ENCODE measurements at places on chromosomes 3 and 15. TPM values are rescaled to one million over a fixed set of nuclear protein-coding genes. Genes with fewer than 3 reads are reported as not detected.

Gene DPPA4
- 1.7 TPM for total RNA-seq

DNA sequence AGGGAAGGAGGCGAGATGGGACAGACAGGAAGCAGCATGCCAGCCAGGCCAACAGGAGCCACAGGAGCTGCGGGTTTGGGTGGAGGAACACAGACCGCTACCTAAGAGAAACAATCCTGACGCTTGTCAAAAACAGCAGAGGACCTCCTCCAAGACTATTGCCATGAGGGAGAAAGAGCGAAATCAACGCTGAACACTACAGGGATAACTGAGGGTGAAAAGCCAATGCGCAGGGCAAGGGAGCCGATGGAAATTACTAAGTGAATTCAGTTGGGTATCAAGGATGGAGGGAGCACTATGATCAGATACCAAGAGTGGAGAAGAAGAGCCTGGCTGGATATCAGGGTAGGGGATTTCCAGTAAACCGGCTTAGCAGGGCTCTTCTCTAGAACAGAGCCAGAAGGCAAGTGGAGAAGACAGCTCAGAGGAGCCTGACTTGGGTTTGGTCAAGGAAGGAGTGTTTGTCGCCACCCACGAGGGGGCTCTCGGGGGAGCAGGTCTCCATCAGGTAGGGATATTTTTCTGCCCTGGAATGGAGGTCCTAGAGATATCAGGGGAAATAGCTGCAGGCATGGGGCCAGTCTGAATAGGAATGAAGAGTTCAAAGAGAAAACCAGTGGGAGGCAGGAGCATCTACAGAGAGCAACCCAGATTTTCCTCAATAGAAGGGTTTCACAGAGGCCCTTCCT, 48.4 kb downstream of the SLC41A3 start:
- no peak for DNase-seq

DNA sequence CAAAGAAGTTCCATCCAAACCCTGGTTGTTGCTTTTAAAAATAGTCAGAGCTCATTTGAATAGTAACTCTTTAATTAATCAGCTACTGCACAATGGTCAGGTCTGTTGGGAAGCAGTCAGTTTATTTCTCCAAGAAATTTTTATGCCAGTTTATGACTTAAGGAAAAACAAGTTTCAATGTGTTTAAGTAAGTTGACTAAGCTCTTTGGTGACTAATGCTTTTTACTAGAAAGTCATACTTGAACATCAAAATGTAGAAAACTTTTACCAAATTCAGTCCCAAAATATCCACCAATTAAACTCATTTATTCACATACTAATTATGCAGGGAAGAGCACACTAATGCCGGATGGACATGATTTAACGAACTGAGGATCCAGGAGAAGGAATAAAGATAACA, 22.1 kb downstream of the PRICKLE2 start:
- DNase-seq = no peak

DNA sequence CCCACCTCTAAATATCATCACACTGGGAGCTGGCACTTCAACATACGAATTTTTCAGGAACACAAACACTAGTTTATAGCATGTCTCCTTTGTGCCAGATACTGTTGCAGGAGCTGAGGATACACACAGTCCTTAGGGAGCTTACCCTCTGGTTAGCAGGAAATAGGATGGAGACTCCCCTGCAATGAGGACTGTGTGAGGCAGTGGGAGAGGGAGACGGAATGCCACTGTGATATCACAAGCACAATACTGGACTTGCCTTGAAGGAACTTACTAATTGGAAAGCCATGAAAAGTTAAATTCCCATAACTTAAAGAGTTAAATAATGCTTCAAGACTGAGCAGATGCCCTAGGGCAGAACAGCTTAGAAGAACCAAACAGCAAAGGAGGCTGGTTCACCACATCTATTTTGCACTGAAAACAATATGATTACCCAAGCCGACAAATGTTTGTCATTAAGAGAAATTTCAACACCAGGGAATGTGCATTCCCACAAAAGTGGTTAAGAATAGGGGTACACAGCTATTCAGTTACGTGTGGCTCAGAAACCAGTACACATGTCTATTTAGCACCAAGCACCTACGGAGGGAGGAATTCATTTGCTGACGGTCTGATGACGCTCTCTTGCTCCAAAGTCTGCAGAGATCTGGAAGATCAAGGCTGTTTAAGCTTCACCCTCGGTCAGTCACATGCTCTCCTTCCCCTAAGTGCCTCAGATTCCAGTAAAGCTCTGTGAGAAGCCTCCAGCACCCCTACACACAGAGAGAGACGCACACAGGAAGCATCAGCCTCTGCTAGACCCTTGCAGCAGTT, 5.2 kb downstream of the TBC1D2B start:
- peak; percentile 62 for DNase-seq

Gene TIMP4
- total RNA-seq = 1.1 TPM

Gene CNTN3
- total RNA-seq = 6.9 TPM

- DNase-seq = no peak
These were observed 30.0 kb downstream of the CFAP100 start for GRCh38 chr3:126424751-126425150.

- DNase-seq = no peak
These were observed 29.4 kb downstream of the NBEAL2 start for GRCh38 chr3:47008851-47009224.

Gene LDHAL6B
- not detected for total RNA-seq

DNA sequence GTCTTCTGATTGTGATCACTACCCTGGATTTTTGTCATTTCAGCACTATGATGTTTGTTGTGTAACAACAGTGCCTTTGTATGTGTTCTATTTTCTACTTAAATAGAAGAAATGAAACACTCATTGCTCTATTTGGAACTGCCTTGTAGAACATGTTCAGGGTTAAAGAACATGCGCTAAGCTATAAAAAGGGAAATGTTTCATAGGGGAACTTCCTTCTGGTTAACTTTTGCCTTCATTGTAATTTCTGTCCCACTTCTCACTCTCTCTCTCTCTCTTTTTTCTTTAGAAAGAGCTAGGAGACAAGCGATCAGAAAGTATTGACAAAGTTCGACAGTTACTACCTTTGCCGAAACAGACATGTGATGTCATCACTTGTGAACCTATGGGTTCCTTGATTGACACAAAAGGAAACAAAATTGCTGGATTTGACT, at the start of gene P2RY12:
Gene P2RY12, minus strand, starts transcription at position 13 of the 434 bp plus-strand sequence. CDS start 45,908 bp downstream, outside the sequence.
- DNase-seq = no peak

Gene COL6A5
- total RNA-seq = not detected

Gene AHSG
- not detected for total RNA-seq

Gene LIPH
- 1.3 TPM for total RNA-seq

DNA sequence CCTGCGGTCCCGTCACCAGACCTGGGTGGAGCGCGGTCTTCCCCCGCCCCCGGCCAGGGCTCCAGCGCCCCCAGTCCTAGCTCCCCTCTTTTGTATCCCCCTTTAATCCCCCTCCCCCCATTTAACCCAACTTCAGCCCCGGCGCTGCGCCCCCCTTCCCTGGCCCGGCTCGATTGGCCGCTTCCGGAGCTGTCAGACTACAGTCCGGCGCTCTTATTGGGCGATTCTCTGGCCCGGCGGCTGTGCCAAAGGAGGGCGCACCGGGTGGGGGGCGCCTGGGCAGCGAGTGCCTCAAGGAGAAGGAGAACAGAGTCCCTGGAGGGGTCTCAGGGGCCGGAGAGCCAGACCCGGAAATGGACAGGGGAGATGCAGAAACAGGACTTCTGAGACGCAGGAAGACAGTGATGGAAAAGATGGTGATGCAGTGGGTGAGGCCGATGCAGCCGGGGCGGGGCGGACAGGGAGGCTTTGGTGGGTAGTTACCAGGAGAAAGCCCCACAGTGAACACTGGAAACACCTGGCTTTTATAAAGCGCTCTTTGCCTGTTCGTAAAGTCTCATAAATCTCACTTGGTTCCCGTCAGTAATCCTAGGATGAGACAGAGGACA, 1.2 kb upstream of the ADCY5 start:
- peak; percentile 64 for DNase-seq

DNA sequence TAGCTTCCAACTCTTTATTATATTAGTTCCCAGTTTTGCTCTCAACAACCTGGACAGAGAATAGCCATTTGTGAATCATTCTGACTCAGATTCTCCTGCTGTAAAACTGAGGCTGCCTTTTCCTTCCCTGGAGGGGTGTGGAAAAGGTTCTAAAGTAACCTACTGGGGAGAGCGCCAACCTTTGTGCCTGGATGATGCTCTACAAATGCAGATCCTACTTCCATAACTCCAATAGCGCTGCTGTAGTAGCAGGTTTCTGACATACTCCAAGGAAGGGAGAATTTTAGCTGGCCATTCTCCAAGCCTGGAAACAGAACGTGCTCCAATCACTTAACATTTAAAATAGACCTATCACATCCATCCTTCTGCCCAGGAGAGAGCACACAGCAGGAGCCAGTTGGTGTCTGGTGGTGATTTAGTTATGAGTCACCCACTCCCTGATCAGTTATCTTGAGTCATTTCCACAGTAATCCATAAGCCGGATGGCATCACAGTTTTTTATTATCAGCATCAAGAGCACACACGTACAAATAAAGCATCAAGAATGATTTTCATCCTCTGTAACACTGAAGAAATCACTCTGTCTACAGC, 38.3 kb downstream of the MYH15 start:
- no peak for DNase-seq

Gene KCNMB3
- total RNA-seq = 3.9 TPM

DNA sequence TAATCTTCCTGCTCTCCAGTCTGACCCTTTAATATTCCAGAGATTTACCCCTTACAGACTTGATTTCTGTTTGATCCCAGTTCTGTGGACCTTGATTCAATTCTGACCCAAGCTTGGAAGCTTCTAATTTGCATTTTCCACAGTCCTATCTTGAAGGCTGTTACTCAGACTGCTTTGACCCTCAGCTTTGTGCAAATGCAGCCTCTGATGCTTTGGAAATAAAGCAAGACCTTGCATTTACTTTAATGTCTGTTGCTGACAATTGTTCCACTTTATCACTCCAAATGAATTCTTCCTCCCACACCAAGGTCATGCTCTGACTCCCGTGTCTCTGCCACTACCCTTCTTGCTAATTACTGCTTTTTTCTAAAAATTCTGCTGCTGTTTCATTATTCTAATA, 886.0 kb downstream of the TUSC7 start:
- DNase-seq = no peak

DNA sequence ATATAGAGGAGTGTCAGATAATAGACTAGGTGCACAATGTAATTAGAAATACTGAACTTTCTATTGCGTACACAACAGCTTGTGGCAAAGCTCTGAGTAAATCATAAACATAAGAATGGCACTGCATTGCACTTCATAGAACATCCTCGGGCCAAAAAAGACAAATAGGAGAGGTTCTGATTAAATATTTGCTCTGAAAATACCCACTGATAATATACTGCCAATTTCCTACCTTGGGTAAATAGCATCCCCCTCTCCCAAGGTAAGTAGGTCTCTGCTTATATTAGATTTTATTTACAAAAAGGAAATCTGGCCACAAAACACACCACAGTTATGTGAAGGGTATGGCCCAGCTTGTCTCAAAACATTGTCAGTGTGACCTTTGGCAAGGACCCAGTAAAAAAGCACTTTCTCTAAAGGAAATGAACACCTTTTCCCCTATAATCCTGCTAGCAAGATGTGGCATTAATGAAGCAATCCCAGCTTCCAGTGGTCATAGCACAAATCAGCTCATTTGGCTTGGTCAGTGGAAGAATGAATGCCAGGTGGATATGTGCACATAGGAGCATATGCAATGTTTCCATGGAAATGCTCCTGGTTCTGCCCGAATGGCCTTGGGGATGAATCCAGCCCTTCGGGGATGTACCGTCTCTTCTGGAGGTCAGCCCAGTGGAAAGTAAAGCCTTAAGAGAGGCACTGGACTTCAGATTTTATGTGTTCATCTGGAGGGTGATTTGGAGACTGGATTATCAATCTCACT, 315.9 kb downstream of the LSAMP start:
- DNase-seq = no peak

DNA sequence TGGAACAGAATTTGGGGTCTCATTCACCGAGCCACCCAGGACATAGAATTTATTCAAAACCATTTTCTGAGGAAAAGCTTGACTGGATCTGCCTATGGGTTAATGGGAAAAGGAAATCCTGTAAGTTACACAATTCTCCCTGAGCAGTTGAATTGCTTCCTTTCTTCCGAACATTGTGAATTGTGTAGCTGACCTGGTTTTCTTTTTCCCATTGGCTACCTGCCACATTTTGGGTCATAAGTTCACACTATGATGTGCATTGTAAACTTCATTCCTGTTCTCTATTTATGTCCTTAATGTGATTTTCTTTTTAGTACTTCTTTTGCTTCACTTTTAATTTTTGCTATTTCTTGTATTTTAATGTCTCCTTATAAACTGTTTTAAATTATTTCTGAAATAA, 386.0 kb upstream of the LRRC3B start:
- peak; percentile 75 for DNase-seq

DNA sequence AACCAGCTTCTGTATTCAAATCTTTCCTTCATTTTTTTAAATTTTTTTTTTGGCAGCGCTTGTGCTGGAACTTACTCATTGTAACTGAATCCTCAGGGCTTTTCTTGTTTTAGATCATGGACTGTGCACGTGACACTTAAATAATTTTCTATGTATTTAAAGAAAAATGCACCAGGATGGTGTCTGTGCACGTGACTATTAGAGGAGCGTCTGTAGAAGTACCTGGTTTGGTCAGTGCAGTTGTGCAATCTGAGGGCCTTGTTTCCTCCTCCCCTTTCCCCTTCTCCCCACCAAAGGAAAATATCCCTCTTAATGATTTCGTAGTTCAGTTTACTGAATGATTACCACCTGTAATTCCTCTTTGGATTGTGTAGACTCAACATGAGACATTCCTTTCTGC, 31.3 kb downstream of the EDEM1 start:
- no peak for DNase-seq

GRCh38 chr3:40924559-40925141, 274.7 kb upstream of the CTNNB1 start:
- peak; percentile 4 for DNase-seq

- peak; percentile 56 for DNase-seq
These were observed 56.0 kb upstream of the FAM3D start for GRCh38 chr3:58722561-58722960.

- no peak for DNase-seq
These were observed 68.0 kb upstream of the HES1 start for GRCh38 chr3:194067949-194068362.

Gene CTXN2
- total RNA-seq = not detected

GRCh38 chr3:113783463-113783862, 36.6 kb downstream of the ATP6V1A start:
- DNase-seq = peak; percentile 2

Gene PSMA4
- 165 TPM for total RNA-seq

DNA sequence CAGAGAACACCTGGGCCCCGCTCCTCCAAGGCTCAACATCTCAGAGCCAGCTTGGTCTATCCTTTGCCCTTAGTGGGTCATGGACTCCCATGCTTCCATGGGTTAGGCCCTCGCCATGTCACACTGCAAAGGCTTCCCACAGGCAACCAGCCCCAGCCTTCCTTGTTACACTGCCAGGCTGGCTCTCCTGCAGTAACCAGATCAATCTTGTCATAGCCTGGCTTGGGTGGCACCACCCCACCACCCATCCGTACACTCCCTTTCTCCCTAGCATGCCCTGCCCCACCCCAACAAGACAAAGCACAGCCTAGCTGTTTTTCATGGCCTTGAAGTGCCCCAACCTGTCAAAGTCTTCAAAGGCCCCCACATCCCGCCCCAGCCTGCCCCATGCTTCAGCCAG, 30.5 kb downstream of the CA12 start:
- DNase-seq = no peak
